Sigmoid colon (tissue), 7 donors: ENCODE measurements at places on chromosomes 12 and 14. TPM values are rescaled to one million over a fixed set of nuclear protein-coding genes. Genes with fewer than 3 reads are reported as not detected.

Gene BEGAIN
- total RNA-seq = 0.68 TPM

Gene UBE2N
- total RNA-seq = 23.0 TPM

Gene HOXC4
- 0.66 TPM for total RNA-seq

- DNase-seq = no peak
These were observed 287.4 kb downstream of the SYT1 start for GRCh38 chr12:79151956-79152355.

DNA sequence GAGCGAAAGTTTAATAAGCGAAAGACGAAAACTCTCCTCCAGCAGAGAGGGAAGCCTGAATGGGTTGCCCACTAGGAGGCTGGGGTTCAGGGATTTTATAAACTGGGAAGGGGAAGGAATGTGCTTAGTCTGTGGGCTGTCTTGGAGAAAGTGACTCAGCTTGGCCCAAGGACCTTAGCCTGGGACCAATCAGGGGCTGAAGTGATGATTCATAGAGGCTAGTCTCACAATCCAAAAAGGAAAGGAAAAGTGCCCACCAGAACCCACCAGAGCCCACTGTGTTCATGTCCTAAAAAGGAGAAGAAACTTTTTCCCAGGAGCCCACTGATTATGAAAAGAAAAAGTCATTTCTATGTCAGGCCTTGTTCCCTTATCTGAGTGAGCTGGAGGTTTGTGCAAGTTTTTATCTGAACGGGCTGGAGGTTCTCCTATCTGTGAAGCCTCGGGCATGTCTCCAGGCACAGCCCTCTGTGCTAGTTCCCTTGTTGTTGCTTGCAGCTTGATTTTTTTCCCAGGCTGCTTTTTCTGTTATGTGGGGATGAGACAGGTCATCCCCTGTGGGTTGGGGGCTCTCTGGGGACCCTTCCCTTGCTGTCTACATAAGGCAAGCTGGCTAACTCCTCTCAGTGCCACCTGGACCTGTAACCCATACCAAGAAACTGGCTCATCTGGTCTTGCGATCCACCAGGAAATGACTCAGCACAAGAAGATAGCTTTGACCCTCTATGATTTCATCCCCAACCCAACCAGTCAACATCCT is 8.3 kb upstream of the GOLGA5 start:
- DNase-seq = no peak

DNA sequence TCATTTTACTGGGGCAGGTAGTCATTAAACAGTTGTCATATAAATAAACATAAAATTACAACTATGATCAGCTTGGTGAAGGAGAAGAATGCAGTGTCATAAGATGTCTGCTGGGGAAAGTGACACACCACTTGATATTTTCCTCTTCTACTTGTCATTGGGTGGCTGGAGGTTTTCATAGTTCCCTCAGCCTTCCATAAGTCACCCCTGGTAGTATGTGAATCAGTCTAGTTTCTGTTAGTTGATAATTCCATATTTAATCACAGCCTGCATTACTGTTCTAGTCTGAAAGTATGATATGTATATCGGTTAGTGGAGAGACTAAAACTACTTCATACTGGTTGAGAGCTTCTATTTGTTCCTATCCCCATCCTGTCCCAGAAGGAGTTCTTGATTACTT is 38.2 kb downstream of the PLEKHA5 start:
- no peak for DNase-seq

DNA sequence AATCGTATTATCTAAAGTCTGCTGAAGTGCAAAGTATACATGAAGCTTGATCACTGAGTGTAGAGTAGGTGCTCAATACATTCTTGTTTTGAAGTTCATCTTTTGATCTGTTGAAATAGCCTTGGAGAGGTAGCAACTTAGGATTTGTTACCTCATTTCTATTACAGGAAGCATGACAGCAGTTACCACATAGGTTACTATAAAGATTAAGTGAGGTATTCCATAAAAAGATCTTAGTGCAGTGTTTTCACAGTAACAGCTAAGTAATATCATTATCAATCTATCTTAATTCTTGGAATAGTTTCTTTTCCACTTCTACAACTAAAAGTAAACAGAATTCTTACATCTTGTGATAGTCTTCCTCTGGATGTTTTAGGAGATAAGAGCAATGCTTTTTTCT is 50.9 kb downstream of the BTBD7 start:
- DNase-seq = no peak

GRCh38 chr12:113863455-113863845 is 102.7 kb downstream of the RBM19 start:
- DNase-seq = no peak

DNA sequence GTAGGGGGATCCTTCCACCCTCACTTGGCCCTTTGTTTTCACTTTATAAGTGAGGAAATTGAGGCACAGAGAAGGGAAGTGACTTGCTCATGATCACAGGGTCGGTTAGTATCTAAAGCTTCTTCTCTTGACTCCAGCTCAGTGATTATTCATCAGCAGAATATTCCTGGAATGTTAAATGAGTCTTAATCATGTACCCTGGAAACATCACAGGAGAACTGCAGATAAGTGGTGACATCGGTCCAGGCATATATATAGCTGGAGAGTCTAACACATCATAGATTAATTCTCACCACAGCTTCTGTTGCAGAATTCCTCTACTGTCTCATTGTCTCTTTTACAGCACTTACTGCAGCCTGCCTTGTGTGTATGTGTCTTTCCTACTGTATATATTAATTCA is 69.9 kb downstream of the PAH start:
- DNase-seq = no peak

DNA sequence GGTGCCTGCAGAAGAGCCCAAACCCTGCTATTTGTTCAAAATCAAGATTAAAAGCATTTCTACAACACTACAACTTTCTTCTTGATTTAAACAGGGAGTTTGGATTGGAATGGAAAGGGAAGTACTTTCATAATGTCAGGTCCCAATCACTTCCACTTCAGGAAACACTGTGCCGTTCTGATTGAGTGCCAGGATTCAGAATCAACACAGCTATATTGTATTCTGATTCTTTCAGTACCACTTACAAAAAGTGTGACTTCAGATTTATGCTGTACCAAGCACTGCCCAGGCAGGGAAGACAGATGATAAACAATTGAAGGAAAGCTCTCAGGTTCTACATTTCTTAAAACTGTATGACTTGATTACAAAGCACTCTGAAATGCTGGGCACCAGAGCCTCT is 3.2 kb downstream of the TDP1 start:
- no peak for DNase-seq

DNA sequence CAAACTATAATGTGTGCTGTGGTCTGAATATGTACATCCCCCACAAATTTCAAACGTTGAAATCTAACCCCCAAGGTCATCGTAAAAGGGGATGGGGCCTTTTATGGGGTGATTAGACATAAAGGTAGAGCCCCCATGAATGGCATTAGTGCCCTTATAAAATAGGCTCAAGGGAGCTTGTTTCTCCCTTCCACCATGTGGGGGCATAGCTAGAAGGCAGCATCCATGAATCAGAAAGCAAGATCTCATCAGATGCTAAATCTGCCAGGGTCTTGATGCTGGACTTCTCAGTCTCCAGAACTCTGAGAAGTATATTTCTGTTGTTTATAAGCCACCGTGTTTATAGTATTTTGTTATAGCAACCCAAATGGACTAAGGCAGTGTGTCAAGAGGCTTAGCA is 33.4 kb upstream of the IGF1 start:
- no peak for DNase-seq
